IMR-90 (cell line): ENCODE measurements at places on chromosomes 13 and 19. TPM values are rescaled to one million over a fixed set of nuclear protein-coding genes. Genes with fewer than 3 reads are reported as not detected.

- H3K36me3 ChIP-seq: peaks cover 77% of the 10 kb centered on the region
- no peak overlapping the region for H3K27ac ChIP-seq
- H3K4me1 ChIP-seq: no peaks in the 10 kb centered on the region
- DNase-seq: no peak
Observed at GRCh38 chr19:8486661-8487136, 15.7 kb downstream of the PRAM1 start.

GRCh38 chr13:25170554-25171111 is 1.5 kb downstream of the AMER2 start:
- no peaks in the 10 kb centered on the region for H3K36me3 ChIP-seq
- no peak overlapping the region for H3K27ac ChIP-seq
- no peaks in the 10 kb centered on the region; the same call in 1 of the 2 replicates for H3K4me1 ChIP-seq
- DNase-seq: no peak
- H3K4me3 ChIP-seq: no peak overlapping the region

GRCh38 chr13:110277357-110277975 is 29.5 kb downstream of the COL4A1 start:
- no peak overlapping the region for H3K27ac ChIP-seq
- no peak for DNase-seq
- peaks cover 12% of the 10 kb centered on the region for H3K4me1 ChIP-seq
- peaks cover 24% of the 10 kb centered on the region for H3K36me3 ChIP-seq

DNA sequence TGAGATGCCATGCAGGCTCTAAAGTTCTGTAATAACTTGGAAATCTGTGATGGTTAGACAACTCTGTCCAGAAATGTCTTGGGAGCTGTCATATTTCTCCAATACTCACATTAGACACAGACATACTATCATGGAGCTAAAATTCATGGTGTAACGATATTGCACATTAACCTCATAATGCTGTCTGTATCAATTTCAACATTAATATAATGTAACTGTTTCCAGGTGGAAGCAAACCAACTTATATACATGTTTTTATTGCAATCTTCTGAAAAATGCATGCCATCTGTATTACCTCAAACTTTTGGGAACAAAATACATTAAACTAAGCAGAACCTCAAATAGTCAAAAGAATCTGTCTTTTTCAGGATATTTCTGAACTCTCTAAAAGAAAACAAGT is 14.7 kb upstream of the SPART start:
- DNase-seq: no peak
- H3K4me3 ChIP-seq: no peak overlapping the region
- no peak overlapping the region for H3K27ac ChIP-seq
- no peaks in the 10 kb centered on the region for H3K27me3 ChIP-seq
- peaks cover 2% of the 10 kb centered on the region; the same call in 1 of the 2 replicates for H3K4me1 ChIP-seq

- no peak overlapping the region for H3K4me3 ChIP-seq
Observed at GRCh38 chr19:58021541-58022282, 12.1 kb upstream of the ZSCAN1 start.

DNA sequence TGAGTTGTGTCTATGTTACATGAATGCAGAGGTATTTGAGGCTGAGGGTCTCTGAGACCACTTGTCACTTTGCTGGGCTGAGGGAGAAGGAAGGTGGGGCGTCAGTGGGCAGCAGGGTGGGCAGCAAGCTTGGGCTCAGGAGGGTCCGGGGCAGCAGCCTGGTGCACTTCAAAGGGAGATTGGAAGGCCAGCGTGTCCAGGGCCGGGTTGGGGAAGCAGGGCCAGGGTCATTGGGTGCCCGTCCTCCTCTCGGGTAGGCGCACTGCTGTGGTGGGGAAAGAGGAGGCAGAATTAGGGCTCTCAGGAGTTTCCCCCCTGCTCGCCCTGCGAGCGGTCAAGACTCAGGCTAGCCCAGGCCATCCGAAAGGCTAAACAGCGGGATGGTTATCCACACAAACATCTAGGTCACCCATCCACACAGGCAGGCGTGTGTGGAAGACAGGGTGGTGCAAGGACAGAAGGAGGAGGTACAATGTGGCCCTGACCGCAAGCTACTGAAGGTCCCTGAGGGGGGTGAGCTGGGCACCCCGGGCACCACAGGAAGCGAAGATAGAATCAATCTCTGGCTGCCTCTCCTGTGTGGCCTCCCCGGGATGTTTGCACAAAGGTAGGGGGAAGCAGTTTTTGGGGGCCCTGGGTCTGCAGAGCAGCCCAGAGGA is 37.7 kb downstream of the MYO9B start:
- peaks cover 11% of the 10 kb centered on the region for H3K4me1 ChIP-seq

- no peak overlapping the region for H3K4me3 ChIP-seq
- no peaks in the 10 kb centered on the region for H3K36me3 ChIP-seq
- peaks cover 12% of the 10 kb centered on the region for H3K4me1 ChIP-seq
Observed at GRCh38 chr19:48489608-48490216, 20.5 kb downstream of the CYTH2 start.

The CAPN12 gene
- polyA plus RNA-seq: 0.97 and 0.99 TPM in 2 replicates

The NDUFB7 gene
- 523 and 591 TPM in 2 replicates for polyA plus RNA-seq
